ENCODE measurements at places on chromosomes 2 and 18.
A peak's percentile ranks its signal among the peaks of the same experiment; 100 is the strongest.

DNA sequence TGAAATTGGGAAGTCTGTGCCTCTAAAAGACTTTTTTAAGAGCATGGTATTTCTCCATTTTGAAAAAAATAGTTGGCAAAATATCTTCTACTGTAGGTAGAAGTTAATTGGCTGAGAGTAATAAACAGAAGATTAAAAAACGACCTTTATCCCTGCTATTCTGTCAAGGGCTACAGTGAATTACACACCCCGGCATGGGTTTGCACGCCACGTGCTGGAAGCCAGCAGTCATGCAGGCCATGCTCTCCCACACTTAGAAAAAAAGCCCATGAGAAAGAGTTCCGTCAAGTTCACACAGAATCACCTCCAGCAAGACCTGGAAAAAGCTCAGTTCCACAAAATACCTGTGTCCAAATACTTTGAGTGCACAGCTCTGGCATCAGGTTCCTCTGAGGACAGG is 26.8 kb downstream of the FAM110C start:
- DNase-seq = no peak

- no peak for DNase-seq
Measured at GRCh38 chr18:59712311-59712710, 15.1 kb upstream of the CCBE1 start.

- peak; percentile 7 for DNase-seq
Measured at GRCh38 chr2:176270100-176270750, 983 bp downstream of the MTX2 start.

GRCh38 chr2:208142925-208143799 is 2.8 kb downstream of the CRYGB start:
- no peak for DNase-seq

- no peak for DNase-seq
Measured at GRCh38 chr2:183623227-183623626, 499.0 kb downstream of the NUP35 start.

GRCh38 chr2:240469740-240470139 is 34.3 kb downstream of the GPC1 start:
- DNase-seq = no peak

DNA sequence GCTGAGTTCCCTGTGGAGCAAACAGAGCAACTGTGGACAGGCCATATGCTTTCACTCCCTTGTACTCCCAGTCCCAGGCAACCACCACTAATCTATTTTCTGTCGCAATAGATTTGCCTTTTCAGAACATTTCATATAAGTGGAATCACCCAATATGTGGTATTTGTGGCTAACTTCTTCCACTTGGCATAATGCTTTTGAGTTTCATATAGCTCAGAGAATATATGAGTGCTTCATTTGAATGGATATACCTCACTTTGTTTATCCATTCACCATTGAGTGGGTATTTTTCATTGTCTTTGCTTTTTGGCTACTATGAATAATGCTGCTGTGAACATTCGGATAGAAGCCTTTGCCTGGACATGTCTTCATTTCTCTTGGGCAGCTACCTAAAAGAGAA is 151.9 kb downstream of the CERS6 start:
- no peak for DNase-seq

GRCh38 chr2:2673406-2673805 is 342.3 kb upstream of the MYT1L start:
- no peak for DNase-seq

- peak; percentile 27 for DNase-seq
Measured at GRCh38 chr2:218465987-218466633, 47.2 kb downstream of the VIL1 start.

- DNase-seq = no peak
Measured at GRCh38 chr18:79804130-79804787, 6.5 kb downstream of the KCNG2 start.

DNA sequence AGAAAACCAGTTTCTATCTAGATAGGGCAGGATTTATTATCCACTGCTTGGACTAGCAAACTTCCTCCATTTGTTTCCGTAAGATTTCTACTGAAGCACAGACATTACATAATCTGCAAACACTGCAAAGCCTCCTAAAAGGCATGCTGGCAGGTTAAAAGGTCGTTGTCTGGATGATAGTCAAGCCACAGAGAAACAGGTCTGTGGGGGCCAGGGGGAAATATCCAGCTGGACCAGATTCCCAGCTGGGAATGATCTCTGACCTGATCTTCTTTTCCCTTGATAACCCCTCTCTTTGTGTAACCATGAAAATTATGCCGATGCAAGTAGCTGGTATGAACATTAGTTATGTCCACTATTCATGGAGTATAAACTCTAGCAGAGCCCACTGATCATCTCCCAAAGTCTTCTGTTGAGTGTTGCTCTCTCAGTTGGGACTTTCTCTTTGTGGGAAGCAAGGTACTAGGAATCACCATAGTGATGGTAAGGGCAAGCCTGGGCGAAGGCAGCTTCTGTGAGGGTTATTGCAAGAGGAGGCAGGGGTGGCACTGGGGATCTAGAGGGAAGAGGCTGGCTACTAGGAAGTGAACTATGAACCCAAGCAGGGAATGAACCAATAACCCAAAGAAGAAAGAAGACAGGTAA is 61.3 kb downstream of the GDF7 start:
- no peak for DNase-seq

- DNase-seq = peak; percentile 68
Measured at GRCh38 chr2:30230497-30231211, 680 bp upstream of the LBH start.

GRCh38 chr2:60371681-60372080 is 181.8 kb downstream of the BCL11A start:
- DNase-seq = no peak
